ENCODE measurements at places on chromosomes 2 and 18.
A peak's percentile ranks its signal among the peaks of the same experiment; 100 is the strongest.

DNA sequence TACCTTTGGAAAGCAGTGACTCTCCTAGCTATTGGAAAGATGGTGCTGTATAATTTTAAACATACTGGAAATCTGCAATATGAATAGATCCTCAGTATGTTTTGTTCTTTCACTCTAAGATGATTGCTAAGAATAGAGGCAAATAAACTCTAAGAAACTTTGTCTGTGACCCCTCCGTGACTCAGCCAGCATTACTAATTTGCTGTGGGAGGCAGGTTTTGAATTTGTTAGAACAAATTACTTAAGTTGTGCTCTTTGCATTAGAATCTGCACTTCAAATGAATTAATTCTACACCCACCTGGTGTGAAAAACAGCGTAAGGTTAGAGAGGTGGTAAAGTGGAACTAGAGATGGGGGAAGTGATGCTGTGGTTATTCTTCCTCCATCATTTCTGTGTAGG is 142.2 kb downstream of the RAPGEF4 start:
- DNase-seq: no peak

- DNase-seq: peak; percentile 57
Observed at GRCh38 chr2:45170191-45171135, 161.2 kb upstream of the SIX2 start.

DNA sequence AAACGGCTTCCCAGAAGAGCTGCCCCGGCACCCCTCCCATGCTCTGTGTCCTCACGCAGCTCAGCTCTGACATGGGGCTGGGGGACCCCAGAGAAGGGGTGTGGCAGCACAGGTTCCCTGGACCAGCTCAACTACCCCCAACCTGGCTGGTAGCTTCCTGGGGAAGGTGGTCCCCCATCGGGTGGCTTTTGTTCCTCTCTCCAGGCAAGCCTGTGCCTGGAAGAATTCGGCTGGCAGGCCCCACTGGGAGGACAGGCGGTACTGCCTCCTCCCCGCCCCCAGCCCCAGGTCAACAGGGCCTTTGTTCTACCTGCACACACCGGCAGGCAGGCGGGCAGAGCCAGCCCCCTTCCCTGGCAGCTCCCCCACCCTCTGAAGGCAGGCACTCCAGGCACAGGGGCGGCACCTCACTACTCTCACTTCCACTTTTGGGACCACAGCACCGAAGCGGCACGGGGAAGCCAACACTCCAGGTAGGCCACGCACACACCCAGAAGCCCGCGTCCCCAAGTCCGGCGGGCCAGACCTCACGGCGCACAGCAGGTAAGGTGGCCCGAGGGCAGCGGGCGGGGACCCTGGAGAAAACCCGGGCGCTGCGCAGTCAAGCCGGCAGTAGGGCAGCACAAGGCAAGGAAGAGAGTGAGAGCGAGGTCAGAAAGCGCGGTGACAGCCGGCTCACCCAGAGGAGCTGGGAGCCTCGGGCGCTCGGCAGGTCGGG is 1.3 kb downstream of the HS6ST1 start:
- peak; percentile 81 for DNase-seq

GRCh38 chr2:132782176-132782783 is 112.3 kb upstream of the LYPD1 start:
- DNase-seq: no peak

DNA sequence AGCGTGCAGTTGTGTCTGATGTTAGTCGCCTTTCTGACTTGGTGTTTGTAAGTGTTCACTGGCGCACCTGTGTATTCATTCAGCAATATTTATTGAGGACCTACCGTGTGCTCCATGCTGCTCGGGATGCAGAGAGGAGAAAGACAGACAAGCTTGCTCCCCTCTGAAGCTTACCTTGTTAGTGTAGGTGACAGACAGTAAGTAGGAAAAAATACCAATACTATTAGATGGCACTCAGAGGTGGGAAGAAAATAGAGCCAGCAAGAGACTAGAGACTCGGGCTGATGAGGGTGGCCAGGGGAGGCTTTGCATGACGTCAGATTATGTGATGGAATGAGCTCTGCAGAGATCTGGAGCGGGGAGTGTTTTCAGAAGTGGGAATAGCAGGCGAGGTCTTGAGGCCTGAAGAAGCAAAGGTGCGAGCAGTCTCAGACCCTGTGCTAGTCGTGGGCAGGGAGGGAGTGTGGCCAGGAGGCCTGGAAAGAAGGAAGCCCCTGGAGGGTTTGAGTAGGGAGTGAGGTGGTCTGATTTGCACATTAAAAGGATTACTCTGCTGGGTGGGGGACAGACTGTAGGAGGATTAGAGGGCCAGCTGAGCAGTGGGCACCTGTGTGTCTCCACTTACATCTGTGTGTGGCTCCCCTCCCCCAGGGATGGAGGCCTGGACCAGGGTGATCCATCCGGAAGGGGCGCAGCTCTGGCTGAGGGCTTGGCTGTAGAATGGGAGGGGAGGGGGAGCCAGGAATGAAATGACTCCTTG is 11.8 kb downstream of the MTCL1 start:
- no peak for DNase-seq

- DNase-seq: no peak
Observed at GRCh38 chr2:186533717-186534116, 47.7 kb downstream of the ZC3H15 start.

GRCh38 chr2:45879406-45879805 is 227.9 kb downstream of the PRKCE start:
- DNase-seq: no peak

GRCh38 chr18:9619545-9619944 is 5.2 kb upstream of the PPP4R1 start:
- no peak for DNase-seq

- DNase-seq: no peak
Observed at GRCh38 chr2:47012866-47013265, 97.3 kb upstream of the MCFD2 start.

GRCh38 chr2:221169724-221170123 is 402.4 kb downstream of the EPHA4 start:
- no peak for DNase-seq

DNA sequence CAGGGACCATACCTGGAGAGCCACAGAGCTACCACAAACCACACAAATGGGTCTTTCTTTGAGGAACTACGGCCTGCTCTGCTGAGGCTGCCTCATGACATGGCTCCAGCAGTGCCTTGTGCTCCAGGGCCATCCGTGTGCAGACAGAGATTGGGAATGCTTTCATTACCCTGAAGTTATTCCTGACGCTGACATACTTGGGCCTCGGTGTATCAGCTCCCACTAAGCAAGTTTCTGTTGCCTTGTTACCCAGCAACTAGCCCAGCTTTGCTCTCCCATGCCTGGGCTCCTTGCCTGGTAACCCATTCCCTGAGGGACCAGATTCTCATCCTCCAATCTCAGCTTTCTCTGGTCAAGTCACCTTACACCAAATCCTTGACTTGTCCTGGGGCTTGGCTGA is 80.3 kb upstream of the FZD7 start:
- no peak for DNase-seq

GRCh38 chr2:239944694-239945551 is 80.2 kb downstream of the NDUFA10 start:
- DNase-seq: no peak

DNA sequence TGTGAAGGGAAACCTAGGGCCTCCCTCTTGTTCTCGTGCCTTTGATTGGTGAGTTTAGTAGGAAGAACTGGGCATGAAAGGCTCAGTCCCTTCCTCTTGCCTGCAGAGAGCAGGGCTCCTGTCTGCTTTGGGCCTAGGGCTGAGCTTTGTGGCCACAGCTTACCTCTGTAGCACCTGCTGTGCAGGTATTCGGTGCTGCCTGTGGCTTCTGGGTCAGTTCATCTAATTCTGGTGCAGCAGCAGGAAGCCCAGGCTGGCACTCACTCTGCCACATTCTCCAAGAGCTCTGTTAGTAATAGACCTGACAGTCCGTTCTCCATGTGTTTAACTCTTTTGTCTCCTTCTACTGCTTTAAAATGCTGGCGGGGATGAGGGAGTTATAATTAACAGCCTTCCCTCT is 96.5 kb downstream of the DLGAP1 start:
- DNase-seq: no peak

GRCh38 chr2:11556101-11556806 is 22.4 kb downstream of the GREB1 start:
- DNase-seq: peak; percentile 56

GRCh38 chr2:100321866-100322820 is at the start of gene LONRF2:
LONRF2 (minus strand) TSS chr2:100322501; CDS start chr2:100322093, 408 bp downstream.
- peak; percentile 67 for DNase-seq

GRCh38 chr2:143482316-143482715 is 353.1 kb downstream of the ARHGAP15 start:
- DNase-seq: no peak

GRCh38 chr2:47288864-47289263 is 114.1 kb upstream of the MSH2 start:
- no peak for DNase-seq
